ENCODE measurements at places on chromosomes 3 and 15.

GRCh38 chr15:100037901-100038300 lies 303.9 kb downstream of the ADAMTS17 start:
- DNase-seq = no peak

GRCh38 chr3:71585887-71586809 lies 2.6 kb upstream of the FOXP1 start:
- DNase-seq = peak; percentile 39

- no peak for DNase-seq
Measured at GRCh38 chr3:111087924-111088469, 16.4 kb downstream of the NECTIN3 start.

- no peak for DNase-seq
Measured at GRCh38 chr3:59762941-59763340, 713.1 kb upstream of the CFAP20DC start.

GRCh38 chr3:51388286-51389029 lies 2.6 kb upstream of the RBM15B start:
- DNase-seq = no peak

- no peak for DNase-seq
Measured at GRCh38 chr3:121072133-121072532, 164.1 kb downstream of the STXBP5L start.

DNA sequence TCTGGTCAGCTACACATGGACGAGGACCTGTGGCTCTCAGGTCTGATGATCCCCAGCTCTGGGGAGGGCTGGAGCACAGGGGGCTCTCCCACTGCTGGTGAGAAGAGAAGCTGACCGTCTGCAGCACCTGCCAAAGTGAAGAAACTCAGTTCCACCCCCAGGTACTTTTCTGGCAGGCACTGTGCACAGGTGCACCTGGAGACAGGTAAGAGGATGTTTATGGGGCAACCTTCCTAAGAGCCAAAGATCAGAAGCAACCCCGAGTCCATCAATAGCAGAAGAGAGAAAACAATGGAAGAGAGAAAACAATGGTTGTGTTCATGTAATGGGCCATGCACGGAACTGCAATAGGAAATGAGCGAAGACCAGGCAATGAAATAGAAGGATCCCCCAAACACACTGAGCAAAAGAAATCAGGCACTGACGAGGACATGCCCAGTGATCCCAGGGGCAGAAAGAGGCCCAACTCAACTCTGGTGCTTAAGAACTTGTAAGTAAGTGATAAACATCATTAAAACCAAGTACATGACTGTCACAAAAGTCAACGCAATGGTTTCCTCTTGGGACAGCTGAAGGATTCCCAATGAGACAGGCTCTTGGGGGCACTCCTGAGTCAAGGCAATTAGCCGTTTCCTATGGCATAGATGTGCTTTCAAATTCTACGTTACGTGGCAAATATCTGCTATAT lies 95.0 kb upstream of the ALDH1A3 start:
- DNase-seq = no peak

DNA sequence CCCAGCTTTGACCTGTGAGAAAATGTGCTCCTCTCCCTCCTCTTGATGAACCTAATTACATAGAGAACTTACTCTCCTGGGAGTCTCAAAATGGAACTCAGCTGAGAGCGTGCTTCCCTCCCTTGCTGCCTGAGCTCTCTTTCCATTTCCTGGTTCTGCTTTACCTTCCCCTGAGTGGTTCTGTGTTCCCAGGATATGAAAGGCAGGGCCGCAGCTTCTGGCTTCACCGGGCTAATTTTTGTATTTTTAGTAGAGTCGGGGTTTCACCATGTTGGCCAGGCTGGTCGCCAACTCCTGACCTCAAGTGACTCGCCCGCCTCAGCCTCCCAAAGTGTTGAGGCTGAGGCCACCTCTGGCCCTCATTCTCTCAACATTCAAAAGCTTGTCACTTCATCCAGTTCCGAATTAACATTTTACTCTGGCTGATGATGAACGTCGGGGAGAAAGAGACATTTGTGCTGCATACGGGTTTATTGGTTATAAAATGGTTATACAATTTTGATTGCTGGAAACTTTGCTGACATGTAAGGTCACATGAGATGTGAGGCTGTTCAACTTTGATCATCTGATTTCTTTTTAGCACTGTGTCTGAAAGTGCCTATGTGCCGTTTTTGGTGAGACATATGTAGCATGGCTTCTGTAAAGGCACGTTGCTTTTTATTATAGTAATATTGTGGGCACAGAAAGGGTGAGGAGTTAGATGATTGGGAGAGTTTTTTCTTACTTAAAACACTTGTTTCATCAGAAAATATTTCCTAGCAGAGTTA lies 6.6 kb downstream of the PLS1 start:
- DNase-seq = no peak

DNA sequence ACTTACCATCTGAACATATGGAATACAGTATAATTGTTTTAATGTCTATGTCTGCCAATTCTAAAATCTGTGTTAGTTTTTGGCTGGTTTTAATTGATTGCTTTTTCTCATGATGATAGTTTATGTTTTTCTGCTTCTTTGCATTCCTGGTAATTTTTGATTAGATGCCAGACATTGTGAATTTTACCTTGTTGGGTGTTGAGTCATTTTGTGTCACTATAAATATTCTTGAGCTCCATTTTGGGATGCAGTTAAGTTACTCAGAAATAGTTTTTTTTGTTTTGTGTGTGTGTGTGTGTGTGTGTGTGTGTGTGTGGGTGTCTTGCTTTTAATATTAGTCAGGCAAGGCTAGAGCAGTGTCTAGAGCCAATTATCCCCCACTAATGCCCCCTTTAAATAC lies 818.8 kb upstream of the NR2F2 start:
- no peak for DNase-seq

DNA sequence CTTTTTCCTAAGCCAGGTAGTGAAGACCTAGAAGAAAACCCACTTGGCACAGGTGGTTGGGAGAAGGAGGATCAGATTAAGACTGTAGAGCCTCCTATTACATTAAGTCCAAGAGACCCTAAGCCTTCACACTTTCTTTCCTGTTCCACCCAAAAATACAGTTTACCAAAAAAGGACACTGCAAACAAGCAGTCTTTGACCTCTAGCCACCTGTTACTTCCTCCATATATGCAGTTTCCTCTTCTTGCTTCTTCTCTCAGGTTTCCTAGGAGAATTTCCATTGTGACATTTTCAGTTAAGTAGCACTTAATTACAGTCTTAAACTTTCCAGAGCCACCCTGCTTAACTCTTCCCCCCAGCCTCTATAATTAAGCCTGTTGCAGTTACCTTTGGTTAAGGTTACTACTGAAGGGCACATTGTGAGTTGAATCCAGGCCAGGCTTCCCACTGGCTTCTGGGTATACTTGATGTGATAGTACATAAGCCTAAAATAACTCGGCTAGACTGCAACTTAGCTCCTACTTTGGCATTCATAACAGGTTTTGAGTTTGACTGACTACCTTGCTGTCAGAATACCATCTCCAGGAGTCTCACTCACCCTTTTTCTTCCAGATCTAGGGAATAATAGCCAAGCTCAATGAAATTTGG lies 114.2 kb upstream of the UMPS start:
- no peak for DNase-seq

DNA sequence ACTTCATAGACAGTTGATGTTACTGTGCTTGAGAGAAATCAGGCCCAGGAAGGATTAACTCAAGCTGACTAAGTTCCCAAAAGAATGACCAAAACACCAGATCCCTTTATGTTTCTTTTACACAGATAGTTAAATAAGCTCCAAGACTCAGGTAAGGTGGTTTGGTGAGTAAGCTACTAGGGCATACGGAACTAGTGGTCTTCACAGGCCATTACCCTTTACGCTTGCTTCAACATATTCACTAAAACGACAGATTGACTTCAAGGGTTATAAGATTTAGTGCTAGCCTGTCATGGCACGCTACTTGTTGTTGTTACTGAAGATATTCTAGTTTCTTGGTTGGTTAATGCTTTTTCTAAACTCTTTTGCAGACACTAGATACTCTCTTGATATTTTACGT lies 369.3 kb downstream of the LPP start:
- no peak for DNase-seq

DNA sequence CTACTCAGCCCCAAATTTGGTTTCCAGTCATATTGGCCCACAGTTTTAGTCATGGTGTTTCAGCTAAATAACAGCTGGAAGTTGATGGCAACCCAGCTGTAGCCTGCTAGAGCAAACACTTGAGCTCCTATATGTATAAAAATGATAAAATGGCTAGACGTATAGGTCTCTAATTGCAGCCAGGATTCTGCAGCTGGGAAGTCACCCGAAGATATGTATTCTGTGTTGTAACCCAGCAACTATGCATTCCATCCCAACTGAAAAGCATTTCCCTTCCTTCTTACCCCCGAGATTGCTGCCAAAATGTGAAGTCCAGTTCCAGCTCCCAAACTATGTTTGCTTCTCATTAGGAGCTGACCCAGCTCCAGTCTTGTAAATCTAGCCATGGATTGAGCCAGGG lies 408.4 kb downstream of the AGBL1 start:
- DNase-seq = no peak
